ENCODE measurements at places on chromosomes 16 and 17. TPM values are rescaled to one million over a fixed set of nuclear protein-coding genes. Genes with fewer than 3 reads are reported as not detected.

DNA sequence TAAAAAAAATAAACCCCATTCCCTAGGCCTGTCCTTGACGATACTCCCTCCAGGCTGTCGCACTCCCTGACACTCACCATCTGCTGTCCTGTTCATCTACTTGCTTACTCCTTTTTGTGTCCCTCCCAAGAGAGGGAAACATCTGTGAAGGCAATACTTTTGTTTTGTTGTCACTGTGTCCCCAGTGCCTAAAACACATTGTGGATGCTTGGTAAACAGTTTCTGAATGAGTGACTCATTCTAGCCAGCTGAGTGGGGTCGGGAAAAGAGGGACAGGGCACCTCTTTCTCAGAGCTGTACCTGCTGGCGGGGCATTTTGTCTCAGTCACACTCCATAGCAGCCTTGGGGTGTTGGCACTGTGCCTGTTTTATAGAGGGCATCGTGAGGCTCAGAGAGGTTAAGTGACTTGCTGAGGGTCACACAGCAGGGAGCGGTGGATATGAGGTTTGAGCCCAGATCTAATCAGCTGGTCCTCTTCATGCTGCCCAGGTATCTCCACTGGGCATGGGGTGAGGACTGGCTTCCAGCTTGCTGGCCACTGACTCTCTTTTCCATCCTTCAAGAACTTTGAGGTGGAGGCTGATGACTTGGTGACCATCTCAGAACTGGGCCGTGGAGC lies 15.6 kb downstream of the MAP2K3 start:
- peaks cover 8% of the 10 kb centered on the region for H3K4me1 ChIP-seq
- H3K4me3 ChIP-seq, result no peak overlapping the region
- no peak overlapping the region for H3K27ac ChIP-seq
- no peak for DNase-seq
- peaks cover 56% of the 10 kb centered on the region for H3K36me3 ChIP-seq

Gene NPIPB13
- 2.1 TPM for total RNA-seq

Gene ABCC6
- total RNA-seq, result 11.2 TPM

GRCh38 chr16:89409161-89409711 lies 81.1 kb downstream of the ANKRD11 start:
- peak; percentile 13 for DNase-seq
- H3K27me3 ChIP-seq, result no peaks in the 10 kb centered on the region
- peaks cover 52% of the 10 kb centered on the region for H3K4me1 ChIP-seq
- H3K27ac ChIP-seq, result no peak overlapping the region
- H3K4me3 ChIP-seq, result no peak overlapping the region

Gene CD300LD
- total RNA-seq, result not detected

DNA sequence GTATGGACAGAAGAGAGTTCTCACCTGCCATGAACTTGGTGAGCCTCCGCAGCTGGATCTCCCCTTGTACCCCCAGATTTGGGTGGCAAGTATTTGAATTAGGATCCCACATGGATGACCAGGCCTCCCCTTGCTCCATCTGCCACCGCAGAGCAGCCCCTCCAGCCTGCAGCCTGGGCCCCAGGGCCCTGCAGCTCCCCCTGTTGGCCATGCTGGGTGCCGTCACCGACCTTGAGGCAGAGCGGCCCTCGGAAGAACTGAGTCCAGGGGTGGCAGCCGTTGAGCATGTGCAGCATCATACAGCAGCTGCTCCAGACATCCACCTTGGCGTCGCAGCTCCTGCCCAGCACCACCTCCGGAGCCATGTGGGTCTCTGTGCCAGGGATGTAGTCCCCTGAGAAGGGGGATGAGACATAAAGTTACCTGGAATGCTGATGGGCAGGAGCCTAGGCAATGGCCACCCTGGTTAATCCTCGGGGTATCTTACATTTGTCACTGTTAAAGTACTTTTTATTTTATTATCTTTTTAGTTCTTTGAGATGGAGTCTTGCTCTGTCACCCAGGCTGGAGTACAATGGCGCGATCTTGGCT lies 9.0 kb upstream of the SPATA32 start:
- H3K4me1 ChIP-seq, result no peaks in the 10 kb centered on the region
- no peak overlapping the region for H3K4me3 ChIP-seq
- H3K27me3 ChIP-seq, result no peaks in the 10 kb centered on the region
- DNase-seq, result no peak
- no peak overlapping the region for H3K27ac ChIP-seq

- H3K4me1 ChIP-seq, result peaks cover 40% of the 10 kb centered on the region
- H3K4me3 ChIP-seq, result peak overlapping the region; percentile 44
- H3K27ac ChIP-seq, result peak overlapping the region; percentile 55
- H3K36me3 ChIP-seq, result no peaks in the 10 kb centered on the region
- H3K27me3 ChIP-seq, result no peaks in the 10 kb centered on the region
- DNase-seq, result peak; percentile 45
These were observed 1.6 kb downstream of the CMIP start for GRCh38 chr16:81445966-81446906.

Gene SPATA32
- total RNA-seq, result not detected

DNA sequence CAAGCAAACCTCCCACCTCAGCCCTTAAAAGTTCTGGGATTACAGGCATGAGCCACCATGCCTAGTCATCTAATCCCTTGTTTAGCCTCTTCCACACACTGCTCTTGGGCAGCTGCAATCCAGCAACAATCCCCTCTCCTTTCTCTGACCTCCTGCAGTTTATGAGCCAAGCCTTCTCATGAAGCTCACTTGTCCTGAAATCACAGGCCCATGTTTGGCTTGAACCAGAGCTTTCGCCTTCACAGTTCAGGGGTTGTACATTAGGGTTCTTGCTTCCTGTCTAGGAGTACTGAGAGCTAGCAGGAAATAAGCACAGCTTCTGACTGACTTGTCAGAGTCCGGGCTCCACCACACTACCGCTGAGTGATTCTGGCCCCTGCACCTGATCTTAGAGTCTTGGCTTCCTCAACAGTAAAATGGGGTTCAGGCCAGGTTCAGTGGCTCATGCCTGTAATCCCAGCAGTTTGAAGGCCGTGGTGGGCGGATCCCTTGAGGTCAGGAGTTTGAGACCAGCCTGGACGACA lies 16.3 kb downstream of the ERAL1 start:
- no peaks in the 10 kb centered on the region for H3K27me3 ChIP-seq
- no peak overlapping the region for H3K4me3 ChIP-seq
- DNase-seq, result no peak
- no peaks in the 10 kb centered on the region for H3K36me3 ChIP-seq

Gene ZP2
- 0.63 TPM for total RNA-seq

Gene FNDC8
- total RNA-seq, result not detected

Gene HOXB7
- 2.8 TPM for total RNA-seq

Gene CTF1
- total RNA-seq, result 2.6 TPM

Gene SOX15
- not detected for total RNA-seq

Gene FOXC2
- total RNA-seq, result 4.0 TPM

Gene CACNG3
- total RNA-seq, result not detected

DNA sequence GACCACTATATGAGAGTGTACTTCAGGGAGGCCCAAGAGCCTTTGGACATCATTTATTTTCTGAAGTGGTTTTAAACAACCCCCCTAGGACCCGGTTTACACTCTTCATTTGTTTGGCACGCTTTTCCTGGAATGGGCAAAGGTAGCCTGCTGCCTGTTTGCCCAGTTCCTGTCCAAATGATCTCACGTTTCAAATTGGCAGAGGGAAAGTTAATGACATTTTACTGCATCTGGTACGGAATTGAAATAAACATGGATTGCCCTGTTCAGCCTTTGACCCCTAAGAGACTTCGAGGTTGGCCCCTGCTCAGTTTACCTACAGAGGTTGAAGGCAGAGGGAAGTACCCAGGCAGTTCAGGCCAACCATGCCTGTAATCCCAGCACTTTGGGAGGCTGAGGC lies 5.8 kb upstream of the RPRML start:
- DNase-seq, result no peak
- no peaks in the 10 kb centered on the region for H3K4me1 ChIP-seq
- no peaks in the 10 kb centered on the region for H3K27me3 ChIP-seq
- no peak overlapping the region for H3K27ac ChIP-seq
- H3K36me3 ChIP-seq, result no peaks in the 10 kb centered on the region

DNA sequence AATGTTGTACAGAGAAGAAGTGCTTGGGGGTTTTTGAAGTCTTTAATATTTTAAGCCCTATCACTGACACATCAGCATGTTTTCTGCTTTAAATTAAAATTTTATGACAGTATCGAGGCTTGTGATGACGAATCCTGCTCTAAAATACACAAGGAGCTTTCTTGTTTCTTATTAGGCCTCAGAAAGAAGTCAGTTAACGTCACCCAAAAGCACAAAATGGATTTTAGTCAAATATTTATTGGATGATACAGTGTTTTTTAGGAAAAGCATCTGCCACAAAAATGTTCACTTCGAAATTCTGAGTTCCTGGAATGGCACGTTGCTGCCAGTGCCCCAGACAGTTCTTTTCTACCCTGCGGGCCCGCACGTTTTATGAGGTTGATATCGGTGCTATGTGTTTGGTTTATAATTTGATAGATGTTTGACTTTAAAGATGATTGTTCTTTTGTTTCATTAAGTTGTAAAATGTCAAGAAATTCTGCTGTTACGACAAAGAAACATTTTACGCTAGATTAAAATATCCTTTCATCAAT lies 57.8 kb downstream of the HLF start:
- H3K27ac ChIP-seq, result no peak overlapping the region
- H3K4me3 ChIP-seq, result no peak overlapping the region
- H3K4me1 ChIP-seq, result no peaks in the 10 kb centered on the region
- H3K36me3 ChIP-seq, result peaks cover 6% of the 10 kb centered on the region

DNA sequence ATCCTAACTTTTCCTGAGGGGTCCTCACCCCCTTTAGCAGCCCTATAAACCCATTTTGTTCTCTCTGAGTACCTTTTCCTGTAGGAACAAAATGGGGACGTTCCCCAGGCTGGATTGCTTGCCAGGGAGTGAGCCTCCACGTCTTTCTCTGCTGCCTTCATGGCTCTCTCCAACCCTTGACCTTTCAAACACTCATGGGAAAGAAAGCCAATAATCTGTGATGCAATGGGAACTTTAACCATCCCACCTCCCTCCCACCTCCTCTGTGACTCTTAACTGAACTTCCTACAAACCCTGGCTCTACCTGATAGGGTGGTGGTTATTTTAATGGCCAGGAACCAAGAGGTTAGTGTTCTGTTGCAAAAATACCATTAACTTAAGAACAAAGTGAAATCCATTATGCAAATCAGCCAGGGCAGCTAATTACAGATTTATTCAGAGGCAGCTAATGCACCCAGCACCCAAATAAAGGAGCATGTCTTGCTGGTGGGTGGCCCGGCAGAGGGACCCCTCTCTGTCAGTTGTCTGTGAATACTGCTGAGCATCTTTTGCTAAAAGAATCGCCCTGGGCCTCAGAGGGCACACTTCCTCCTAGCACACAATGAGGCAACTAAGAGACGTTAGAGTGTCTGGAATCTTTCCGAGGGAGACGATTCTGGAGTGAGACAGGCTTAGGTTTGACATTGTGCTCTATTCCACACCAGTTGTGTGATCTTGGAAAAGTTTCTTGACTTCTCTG lies 3.0 kb downstream of the PIPOX start:
- DNase-seq, result no peak
- peaks cover 4% of the 10 kb centered on the region for H3K4me1 ChIP-seq
- no peak overlapping the region for H3K4me3 ChIP-seq
- H3K36me3 ChIP-seq, result no peaks in the 10 kb centered on the region
- no peak overlapping the region for H3K27ac ChIP-seq

Gene MFSD11
- total RNA-seq, result 41.4 TPM

Measured in thyroid gland (tissue), 4 donors.